CD8-positive, alpha-beta T cell (primary cell): ENCODE measurements at places on chromosomes 16 and 17. TPM values are rescaled to one million over a fixed set of nuclear protein-coding genes. Genes with fewer than 3 reads are reported as not detected.

CDRT15 gene
- total RNA-seq, result not detected

DNA sequence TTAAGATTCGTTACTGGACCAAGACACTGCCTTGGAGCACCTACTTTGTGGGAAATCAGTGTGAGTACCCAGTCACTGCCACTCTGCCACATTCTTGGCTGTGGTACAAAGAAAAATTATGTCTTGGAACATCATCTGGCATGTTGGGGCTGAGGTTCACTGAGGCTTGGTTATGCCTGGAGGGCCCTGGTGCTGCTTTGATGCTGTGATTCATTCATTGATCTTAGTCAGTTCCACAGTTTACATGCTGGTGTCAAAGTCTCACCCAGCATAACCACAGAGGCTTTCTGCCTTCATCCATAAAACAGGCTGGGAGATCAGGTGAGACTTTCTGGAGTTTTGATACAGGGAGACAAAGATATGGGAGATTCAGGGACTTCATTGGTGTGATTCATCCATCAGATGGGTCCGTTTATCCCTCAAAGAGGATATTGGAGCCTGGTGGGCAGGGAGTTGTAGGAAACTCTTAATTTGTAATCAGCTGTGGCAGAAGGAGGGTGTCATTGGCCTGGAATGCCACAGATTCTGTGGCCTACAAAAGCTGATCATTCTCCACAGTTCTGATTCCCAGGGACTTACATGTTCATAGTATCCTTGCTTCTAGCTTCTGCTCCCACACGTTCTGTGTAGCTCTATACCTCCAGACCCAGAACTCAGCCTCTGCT, 322.5 kb downstream of the PMP22 start:
- no peak for DNase-seq

SULT1A4 gene
- 1.4 TPM for total RNA-seq

TBC1D3E gene
- not detected for total RNA-seq

GRCh38 chr17:61479493-61480413, 27.5 kb downstream of the TBX4 start:
- DNase-seq, result no peak

DNA sequence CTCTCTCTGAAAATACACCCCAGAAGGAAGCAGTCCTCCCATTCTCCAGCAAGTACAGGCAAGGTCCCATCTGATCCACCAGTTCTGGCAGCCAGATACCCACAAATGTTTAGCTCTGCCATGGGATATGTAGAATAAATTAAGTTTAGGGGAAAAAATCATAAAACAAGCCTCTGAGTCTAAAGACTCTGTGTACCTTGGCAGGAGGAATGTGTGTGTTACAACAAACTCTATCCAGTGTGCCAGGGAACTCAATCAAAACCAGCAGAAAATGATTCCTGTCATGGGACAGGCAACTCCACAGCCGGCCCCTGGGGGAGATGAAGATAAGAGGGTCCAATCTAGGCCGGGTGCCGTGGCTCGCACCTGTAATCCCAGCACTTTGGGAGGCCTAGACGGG, 73.4 kb downstream of the MRM3 start:
- DNase-seq, result no peak

DNA sequence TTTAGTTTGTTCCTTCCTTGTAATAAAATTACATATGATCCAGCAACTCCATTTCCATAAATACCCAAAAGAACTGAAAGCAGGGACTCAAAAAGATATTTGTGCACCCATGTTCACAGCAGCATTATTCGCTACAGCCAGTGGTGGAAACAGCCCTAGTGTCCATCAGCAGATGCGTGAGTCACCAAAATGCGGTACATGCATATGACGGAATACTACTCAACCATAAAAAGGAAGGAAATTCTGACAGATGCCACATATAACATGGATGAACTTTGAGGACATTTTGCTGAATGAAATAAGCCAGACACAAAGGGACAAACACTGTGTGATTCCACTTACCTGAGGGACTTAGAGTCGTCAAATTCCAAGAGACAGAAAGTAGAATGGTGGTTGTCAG, 9.1 kb upstream of the SLC47A2 start:
- no peak for DNase-seq

- DNase-seq, result no peak
Measured at GRCh38 chr17:77125432-77125901, 15.3 kb upstream of the SEC14L1 start.

ABCA9 gene
- not detected for total RNA-seq

GRCh38 chr17:73423806-73424205, 112.0 kb upstream of the CDC42EP4 start:
- no peak for DNase-seq

DNA sequence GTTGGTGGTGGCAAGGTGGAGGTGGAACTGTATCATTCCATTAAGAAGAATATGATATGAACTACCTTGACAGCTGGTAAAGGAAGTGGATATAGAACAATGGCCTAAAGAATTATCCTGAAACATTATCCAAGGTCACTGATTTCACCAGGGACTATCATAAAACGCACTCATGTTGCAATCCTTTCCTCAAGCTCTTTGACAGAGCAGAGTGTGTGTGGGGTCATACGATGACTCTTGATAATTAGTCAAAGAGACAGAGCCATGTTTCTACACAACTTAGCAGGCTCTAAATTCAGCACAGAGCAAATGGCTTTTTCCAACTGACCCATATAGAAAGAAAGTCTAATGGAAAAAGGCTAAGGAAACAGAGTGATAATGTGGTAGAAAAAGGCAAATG, 126.4 kb upstream of the ANKFN1 start:
- DNase-seq, result no peak

CARD14 gene
- not detected for total RNA-seq

DNA sequence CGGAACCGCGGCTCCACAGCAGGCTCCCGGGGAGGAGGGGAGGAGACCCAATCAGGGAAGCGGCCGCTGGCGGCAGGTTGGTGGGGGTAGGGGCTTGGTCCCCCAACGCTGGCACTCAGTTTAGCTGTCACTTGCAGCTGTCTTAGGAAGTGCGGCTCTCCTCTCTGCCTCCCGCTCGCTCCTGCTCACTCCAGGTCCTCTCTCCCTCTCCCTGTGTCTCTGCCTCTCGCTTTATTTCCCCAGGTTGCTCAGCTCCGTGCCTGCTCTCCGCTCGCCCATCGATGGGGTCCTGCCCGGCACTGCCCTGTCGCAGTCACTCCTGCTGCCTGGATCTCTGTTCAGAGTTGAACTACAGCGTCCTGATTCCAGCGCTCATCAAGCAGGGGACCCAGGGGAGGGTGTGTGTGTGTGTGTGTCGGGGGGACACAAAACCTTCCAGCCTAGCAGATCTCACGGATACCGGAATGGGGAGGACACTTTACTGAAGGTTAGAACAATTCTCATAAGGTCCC, 145.6 kb downstream of the ENGASE start:
- no peak for DNase-seq

DNA sequence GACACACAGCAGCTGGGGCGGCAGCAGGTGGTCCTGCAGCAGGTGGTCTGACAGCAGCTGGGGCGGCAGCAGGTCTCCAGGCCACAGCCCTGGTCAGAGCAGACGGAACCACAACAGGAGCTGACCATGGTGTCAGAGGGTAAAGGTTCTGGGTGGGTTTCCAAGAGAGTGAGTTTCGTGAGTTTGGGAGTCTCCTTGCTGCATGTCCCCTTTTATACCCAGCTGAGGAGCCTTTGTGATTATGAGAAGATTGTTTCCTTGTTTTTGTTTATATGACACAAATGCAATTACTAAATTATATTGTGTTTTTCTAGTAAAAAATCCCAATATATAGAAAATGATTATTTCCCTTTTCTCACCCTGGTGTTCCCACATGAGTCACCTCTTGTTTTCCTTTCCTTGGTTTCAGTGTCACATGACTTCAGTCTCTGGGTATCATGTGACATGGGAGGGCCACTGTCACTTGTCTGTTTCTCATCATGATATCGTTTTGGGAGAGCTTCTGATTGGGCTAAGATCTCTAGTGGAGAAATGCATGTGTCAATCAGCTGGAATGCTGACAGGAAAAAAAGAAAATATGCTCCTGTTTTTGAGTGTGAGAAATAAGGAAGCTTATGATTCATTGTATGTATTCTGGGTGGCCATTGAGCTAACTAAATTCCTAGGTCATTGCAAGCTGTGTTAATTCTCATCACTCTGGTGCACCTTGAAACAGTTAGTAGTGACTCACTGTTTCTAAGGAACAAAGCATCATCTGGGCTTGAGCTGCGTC, at the start of gene KRTAP4-6:
Gene KRTAP4-6, minus strand, starts transcription at position 185 of the 772 bp plus-strand sequence. Its CDS starts 57 bp downstream, at position 128.
- no peak for DNase-seq

AOC2 gene
- total RNA-seq, result 2.8 TPM

MYO15B gene
- total RNA-seq, result 300 TPM

DNA sequence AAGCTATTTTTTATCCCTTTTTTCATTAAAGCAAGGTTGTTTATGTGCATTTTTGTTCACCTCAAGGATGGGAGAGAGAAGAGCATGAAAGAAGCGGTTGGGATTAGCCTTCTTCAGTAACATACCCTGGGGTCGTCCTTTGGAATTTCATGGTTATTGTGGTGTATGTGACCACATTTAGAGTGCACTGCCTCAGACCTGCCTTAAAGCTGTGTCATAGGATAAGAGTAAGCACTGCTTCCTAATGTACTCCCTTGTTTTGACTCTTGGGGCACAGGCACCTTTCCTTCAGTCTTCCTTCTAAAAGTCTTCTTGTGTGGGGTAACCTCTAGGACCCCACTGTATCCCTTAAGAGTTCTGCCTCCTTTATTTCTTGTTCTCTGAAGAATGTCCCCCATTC, 28.9 kb downstream of the TNRC6A start:
- DNase-seq, result no peak

ABCA5 gene
- total RNA-seq, result 22.4 TPM

EFNB3 gene
- total RNA-seq, result not detected

NUDT16L1 gene
- 72.9 TPM for total RNA-seq

MYO1C gene
- 9.1 TPM for total RNA-seq

DNA sequence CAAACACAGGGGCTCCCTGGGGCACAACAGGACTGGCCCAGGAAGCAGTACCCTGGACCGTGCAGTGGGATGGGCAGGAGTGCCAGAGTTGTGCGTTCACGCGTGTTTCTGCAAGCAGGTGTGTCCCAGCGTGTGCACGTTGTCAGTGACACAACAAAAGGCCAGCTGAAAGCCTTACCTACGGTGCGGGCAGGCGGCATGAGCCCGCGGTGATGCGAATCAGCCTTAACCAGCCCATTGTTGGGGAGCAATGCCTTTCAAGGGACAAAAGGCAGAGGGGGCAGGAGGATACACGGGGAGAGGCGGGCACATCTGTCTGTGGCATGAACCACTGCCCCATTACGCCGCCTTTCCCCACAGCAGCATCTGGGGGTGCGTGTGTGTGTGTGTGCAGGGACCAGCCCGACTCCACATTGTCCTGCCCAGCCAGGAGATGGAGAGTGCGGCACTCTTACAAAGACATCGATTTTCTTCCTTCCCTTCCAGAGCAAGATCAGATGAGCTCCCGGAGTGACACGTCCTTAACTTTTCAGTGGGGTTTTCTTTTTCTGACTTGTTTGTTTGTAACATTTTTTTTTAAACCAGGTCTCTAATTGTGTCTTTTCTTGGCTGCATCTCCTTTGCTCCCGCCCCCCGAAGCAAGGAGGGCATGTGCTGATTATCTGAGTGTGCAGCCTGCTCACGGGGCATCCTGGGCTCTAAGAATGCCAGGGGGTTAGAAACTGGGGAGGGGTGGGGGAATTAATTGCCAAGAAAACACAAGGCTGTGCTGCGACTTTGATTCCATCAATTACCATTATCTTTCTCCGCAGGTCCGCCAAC, 158.1 kb downstream of the ZNF423 start:
- DNase-seq, result no peak
